ENCODE measurements at places on chromosomes 4 and X. TPM values are rescaled to one million over a fixed set of nuclear protein-coding genes. Genes with fewer than 3 reads are reported as not detected.

SLC7A11 gene
- 0.47 TPM for total RNA-seq

GPC3 gene
- total RNA-seq: 26.2 TPM

- DNase-seq: no peak
Observed at GRCh38 chr4:55518442-55518841, 28.3 kb downstream of the CLOCK start.

CFAP299 gene
- total RNA-seq: 1.0 TPM

OCRL gene
- 3.5 TPM for total RNA-seq

- DNase-seq: no peak
Observed at GRCh38 chr4:173247321-173247720, 78.7 kb downstream of the GALNT7 start.

GRCh38 chrX:39582091-39582490, 515.7 kb downstream of the BCOR start:
- no peak for DNase-seq

DNA sequence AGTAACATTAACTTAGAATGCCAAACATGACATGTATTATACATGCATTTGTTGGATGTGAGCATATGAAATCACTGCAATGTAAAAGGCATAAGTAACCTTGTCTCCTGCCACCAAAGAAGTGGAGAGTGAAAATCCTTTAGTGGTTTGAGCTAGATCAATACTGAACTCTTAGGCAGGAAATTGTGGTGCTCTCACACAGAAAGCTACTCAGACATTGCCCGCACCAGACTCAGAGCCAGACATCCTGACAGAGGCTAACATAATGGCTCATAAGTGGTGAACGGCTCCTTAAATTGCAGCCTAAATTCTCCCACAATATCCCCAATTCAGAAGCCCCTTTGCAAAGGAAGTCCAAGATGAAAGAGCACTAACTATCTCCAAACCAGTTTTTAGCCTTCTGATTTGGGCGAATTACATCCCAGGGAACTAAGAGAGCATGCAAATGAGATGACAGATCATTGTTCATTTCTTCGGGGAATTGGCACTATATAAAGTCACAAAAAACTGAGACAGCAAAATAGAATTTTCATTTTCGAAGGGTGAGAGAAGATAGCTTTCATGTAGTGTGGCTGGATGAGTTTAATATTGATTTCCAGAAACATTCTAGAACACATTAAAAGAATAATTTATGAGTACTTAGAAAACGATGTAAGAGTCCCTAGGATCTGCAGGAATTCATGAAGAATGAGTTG, 233.6 kb upstream of the RPS6KA3 start:
- no peak for DNase-seq

DNA sequence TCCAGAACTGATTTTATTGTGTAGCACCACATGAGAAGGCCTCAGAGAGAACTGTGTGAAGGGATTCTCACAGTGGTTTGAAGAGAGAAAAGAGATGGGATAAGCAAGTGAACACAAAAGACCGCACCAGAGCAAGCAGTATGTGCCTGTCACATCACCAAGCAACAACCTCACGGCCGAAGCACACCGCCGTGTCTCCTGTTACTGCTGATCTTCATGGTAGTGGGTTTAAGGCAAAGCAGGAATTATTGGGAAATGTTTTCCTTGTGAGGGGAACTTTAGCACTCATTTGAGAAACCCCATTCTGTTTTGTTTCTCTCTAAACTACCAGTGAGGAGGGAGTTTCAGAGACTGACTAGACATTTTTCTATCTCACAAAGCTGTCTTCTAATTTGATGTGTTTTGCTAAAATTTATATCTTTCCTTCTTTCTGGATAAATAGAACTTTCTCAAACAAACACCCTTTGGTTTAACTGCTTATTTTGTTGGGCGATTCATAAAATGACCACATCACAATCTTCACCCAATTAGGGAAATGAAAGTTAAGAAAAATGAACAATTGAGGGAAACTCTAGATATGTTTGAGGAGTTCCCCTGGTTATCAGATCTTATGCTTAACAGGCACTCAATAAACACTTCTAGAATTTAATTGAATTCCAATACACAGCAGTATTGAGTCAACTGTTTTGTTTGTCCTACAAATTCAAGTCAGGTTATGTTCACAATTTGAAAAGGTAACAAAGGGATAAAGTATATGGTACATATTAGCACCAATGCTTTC, 16.5 kb downstream of the SH3KBP1 start:
- DNase-seq: no peak

DNA sequence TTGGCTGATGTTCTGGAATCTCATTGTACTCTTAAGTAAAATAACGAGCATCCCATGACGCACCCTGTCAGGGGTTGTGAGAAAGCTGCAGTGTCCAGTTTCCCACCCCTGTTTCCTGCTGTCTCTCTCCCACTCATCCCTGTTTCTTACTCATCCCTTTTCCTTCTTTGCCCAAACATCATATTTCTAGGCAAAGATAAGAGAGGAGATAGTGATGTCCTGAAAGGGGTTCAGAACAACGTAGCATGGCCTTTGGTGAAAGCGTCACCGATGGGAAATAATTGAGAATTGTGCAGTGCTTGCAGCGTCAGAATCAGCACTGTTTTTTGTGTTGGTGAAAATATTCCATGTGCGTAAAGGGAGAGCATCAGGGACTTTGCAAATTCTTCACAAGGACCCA, 23.5 kb upstream of the TMEM165 start:
- no peak for DNase-seq

MAGEA2B gene
- not detected for total RNA-seq

DNA sequence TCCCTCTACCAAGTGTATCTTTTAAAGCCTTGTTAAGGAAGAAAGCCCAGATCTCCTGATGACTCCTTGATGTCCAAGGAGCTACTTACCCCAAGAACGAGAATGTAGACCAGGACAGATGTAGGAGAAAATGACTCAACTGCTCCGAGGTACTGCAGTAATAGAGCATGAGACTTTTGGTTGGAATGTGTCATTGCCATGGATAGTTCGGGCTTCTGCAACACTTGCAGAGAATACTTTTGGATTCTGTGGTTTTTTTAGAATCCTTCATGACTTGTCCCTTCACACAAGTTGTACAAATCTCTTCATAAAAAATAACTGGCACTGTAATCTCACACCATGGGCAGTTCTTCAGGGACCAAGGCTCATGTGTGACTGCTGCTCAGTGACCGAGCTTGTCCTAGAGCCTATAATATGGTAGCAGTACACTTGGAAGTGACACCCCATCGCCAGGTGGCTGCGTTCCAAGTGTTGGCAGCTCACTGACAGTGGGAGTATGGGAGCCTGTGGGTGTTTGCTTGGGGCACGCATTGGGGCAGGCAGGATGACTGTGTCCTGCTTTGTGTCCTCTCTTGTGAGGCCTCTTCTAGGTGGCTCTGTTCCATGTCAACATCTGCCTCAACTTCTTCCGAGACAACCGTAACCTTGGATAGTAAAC, 87.9 kb upstream of the WDR1 start:
- no peak for DNase-seq
